ENCODE measurements at places on chromosomes 16 and 17.

- no peak for DNase-seq
These were observed 182.9 kb downstream of the SHISA9 start for GRCh38 chr16:13084331-13084730.

GRCh38 chr17:33511670-33512069, 218.6 kb upstream of the ASIC2 start:
- no peak for DNase-seq

GRCh38 chr16:87150681-87151280, 166.4 kb downstream of the C16orf95 start:
- no peak for DNase-seq

GRCh38 chr16:4694642-4695451, 1.5 kb downstream of the NUDT16L1 start:
- DNase-seq: no peak

- no peak for DNase-seq
These were observed 7.8 kb upstream of the TFAP4 start for GRCh38 chr16:4280625-4281024.

- DNase-seq: no peak
These were observed 9.8 kb downstream of the KRT10 start for GRCh38 chr17:40812639-40813038.
